ENCODE measurements at places on chromosomes 2 and 18.

- no peak for DNase-seq
Observed at GRCh38 chr2:238893349-238894000, 45.6 kb downstream of the TWIST2 start.

DNA sequence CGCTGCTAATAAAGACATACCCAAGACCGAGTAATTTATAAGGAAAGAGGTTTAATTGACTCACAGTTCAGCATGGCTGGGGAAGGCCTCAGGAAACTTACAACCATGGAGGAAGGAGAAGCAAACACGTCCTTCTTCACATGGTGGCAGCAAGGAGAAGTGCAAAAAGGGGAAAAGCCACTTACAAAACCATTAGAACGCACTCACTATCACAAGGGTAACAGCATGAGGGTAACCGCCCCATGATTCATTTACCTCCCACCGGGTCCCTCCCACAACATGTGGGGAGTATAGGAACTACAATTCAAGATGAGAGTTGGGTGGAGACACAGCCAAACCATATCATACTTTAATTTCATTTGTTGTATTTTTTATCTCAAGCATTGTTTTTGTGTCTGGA, 67.5 kb downstream of the ATP9B start:
- DNase-seq: no peak

DNA sequence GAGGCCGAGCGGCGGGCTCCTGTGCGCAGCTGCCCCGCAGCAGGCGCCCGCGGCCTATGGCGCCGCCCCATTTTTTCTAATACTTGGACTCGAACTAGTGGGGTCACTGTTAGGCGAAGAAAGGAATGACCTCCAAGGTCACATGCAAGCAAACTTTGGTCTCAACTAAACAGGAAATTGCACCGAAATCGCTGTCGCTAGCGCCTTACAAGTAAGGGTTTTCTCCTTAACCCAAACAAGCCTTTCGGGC, 339 bp downstream of the ACAA2 start:
- peak; percentile 86 for DNase-seq

DNA sequence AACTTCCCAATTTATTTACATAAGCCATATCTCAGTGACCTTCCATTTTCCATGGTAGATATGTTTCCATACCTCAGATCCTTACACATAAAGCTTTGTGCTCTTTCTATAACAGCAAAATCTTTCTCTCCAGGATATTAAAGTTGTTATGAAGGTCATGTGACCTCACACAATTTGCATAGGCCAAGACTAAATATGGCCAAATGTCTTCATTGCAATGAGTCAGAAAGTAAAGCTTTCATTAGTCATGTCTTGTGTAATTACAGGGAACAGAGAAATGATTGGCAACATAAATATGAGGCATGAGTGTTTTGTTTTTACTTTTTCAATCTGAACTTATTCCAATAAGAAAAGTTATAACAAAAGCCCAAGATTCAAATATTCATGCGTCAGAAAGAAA, 243.5 kb downstream of the ASXL3 start:
- no peak for DNase-seq

GRCh38 chr2:238854246-238854645, 6.4 kb downstream of the TWIST2 start:
- DNase-seq: no peak

DNA sequence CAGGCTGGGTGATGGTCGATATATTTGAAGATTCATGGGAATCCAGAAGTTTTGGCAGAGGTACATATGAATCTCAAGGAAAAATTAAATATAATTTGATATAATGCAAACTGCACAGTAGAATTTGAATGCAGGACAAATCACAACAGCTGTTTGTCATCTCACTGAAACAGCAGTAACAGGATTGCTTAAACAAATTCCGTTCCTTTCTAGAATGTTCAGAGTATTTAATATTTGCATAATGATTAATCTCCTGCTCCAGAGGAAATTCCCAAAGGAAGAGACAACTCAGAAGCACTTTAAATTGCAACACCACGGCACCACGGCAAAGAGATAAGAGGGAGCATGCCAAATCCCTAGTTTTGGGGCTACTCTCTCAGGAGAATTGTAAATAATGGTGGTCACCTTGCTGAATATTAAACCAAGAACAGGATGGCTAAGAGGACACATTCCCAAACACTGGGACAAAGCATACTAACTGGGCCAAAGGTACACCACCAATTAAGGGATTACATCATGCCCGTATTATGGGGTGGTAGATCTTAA, 67.8 kb upstream of the MAP4K3 start:
- DNase-seq: no peak

Measured in lower leg skin (tissue), 4 donors.